Right renal pelvis (tissue), 4 donors: ENCODE measurements at places on chromosomes 2 and 18. TPM values are rescaled to one million over a fixed set of nuclear protein-coding genes. Genes with fewer than 3 reads are reported as not detected.

C2orf15 gene
- 13.9 TPM for polyA plus RNA-seq

OTX1 gene
- polyA plus RNA-seq = not detected

C2orf80 gene
- 0.31 TPM for polyA plus RNA-seq

SIX2 gene
- polyA plus RNA-seq = 27.2 TPM

DYSF gene
- 18.2 TPM for polyA plus RNA-seq

CAPN14 gene
- polyA plus RNA-seq = 0.06 TPM

RNU2-63P gene
- not detected for polyA plus RNA-seq

ALPI gene
- 0.10 TPM for polyA plus RNA-seq

MARS2 gene
- 7.8 TPM for polyA plus RNA-seq

SPP2 gene
- not detected for polyA plus RNA-seq

PLCL1 gene
- polyA plus RNA-seq = 16.4 TPM

NGEF gene
- 2.5 TPM for polyA plus RNA-seq

TNFRSF11A gene
- polyA plus RNA-seq = 2.6 TPM

CCDC148 gene
- polyA plus RNA-seq = 7.2 TPM

SLC9A4 gene
- polyA plus RNA-seq = 11.3 TPM

LRP1B gene
- 0.97 TPM for polyA plus RNA-seq

HOXD1 gene
- 11.8 TPM for polyA plus RNA-seq

TTN gene
- polyA plus RNA-seq = 0.90 TPM

STK11IP gene
- 21.4 TPM for polyA plus RNA-seq

AGXT gene
- 0.10 TPM for polyA plus RNA-seq

SFXN5 gene
- polyA plus RNA-seq = 25.9 TPM

SERPINB2 gene
- 0.14 TPM for polyA plus RNA-seq

SCYGR4 gene
- polyA plus RNA-seq = not detected

DES gene
- 6.5 TPM for polyA plus RNA-seq

ANKRD30B gene
- polyA plus RNA-seq = 0.05 TPM

GCC2 gene
- 63.3 TPM for polyA plus RNA-seq

FAM124B gene
- 2.8 TPM for polyA plus RNA-seq

PJVK gene
- 10.6 TPM for polyA plus RNA-seq

TGOLN2 gene
- polyA plus RNA-seq = 133 TPM

ANXA4 gene
- polyA plus RNA-seq = 255 TPM

HOXD10 gene
- 147 TPM for polyA plus RNA-seq

MEIS1 gene
- polyA plus RNA-seq = 127 TPM

ARHGAP15 gene
- polyA plus RNA-seq = 4.3 TPM
